ENCODE measurements at places on chromosomes 2 and 18.
A peak's percentile ranks its signal among the peaks of the same experiment; 100 is the strongest.

GRCh38 chr2:237727363-237727762, 71.2 kb upstream of the RBM44 start:
- DNase-seq = no peak

DNA sequence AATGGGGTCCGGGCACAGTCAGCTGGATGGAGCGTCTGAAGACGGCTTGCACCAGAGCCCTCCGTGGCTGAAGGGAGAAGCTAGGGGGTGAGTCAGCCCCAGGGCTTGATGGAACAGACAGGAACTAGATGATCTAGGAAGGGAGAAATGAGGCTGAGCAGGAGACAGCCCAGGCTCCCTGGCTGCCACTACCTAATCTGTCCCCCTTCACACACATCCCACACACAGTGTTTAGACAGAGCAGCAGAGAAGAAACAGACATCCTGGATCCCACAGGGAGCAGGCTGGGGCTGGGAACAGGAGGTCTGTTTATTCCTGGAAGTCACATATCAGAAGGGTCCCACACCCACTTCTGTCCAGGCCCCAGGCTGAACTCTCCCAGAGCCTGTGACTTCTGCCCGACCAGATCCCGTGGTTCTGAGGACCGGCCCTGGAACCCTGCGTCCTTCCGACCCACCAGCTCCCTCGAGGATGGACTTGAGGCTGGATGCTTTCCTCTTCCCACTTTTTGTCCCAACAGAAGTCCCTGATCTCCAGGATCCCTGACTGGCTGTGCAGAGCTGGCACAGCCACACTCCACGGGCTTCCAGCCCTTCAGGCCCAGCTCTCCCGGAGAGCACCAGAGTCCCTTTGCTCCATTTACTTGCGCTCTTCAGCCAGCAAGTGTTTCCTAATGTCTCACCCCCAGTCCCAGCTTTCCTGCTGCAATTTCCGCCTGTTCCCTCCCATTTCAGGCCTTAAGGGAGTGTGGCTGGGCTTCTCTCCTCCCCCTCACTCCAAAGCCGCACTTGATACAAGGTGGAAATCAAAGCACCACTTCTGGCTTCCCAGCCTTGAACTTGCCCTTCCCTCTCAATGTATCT, 1.5 kb upstream of the GPBAR1 start:
- peak; percentile 82 for DNase-seq

GRCh38 chr2:96526101-96526591, 10.4 kb upstream of the ARID5A start:
- DNase-seq = no peak

GRCh38 chr2:112829101-112829960, 7.2 kb downstream of the IL1B start:
- no peak for DNase-seq

- no peak for DNase-seq
These were observed 104.4 kb downstream of the GULP1 start for GRCh38 chr2:188395903-188396689.

GRCh38 chr2:29039718-29040480, 34.4 kb downstream of the PCARE start:
- peak; percentile 45 for DNase-seq

GRCh38 chr2:10521356-10522169, 73.4 kb upstream of the ODC1 start:
- DNase-seq = no peak

DNA sequence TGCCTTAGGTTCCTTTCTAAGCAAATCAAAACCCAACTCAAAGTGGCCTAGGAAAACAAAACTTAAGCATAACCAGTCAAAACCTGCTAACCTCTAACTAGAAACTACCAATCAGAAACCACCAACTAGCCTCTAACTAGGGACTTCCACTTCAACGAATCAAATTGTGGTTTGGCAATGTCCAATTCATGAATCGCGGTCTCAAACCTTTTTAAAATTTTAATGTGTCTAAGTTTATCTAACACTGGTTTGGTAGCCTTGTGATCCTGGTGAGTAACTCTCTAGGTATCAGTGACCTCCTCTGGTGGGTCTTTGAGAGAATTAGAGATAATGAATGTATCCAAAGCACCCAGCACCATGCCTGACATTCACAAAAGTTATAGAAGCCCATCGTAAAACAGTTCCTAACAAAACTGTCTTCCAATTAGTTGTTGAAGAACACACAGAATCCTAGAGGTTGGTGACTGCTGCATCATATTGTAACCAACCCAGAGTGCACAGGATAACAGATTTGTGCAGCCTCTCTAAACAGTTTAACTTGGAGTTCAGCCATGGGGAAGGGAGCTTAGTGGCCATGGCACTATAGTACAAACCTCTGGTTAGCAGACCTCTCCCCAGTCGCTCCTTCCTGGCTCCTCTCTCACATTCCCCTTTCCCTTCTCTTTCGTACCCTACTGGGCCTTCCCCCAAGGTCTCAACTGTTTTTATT, 45.2 kb upstream of the B3GNT2 start:
- DNase-seq = no peak

DNA sequence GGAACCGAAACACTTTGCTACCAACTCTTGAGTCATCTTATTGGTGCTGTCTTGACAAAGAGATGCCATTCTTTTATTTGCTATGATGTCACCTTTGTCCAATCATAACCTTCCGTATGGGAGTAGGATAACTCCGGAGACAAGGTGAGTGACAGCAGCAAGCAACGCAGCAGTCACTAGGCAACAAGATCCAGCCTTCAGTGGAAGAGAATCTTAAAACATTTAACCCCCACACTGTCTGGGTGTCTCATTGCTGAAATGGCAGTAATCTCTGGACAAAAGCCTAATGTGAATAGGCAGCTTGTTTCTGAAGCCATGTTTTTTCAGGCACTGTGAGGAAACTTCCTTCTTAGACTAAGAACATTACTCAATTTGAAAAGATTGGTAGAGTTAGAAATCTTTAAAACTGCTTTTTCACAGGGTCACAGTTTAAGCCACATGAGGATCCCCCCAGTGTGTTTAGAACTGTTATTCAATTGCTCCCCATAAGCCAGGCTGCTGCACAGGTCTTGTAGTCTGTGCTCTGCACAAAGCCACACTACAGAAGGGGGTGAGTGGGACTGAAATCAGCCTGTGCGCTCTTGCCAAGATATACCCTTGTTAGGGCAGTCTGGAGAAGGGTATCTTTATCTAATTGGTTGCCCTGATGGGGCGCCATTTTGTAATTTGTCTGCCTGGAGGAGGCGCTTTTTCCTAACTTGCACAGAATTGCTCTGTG, 131.5 kb upstream of the STON1 start:
- DNase-seq = no peak

GRCh38 chr2:98032086-98032485, 36.3 kb upstream of the TMEM131 start:
- DNase-seq = no peak

DNA sequence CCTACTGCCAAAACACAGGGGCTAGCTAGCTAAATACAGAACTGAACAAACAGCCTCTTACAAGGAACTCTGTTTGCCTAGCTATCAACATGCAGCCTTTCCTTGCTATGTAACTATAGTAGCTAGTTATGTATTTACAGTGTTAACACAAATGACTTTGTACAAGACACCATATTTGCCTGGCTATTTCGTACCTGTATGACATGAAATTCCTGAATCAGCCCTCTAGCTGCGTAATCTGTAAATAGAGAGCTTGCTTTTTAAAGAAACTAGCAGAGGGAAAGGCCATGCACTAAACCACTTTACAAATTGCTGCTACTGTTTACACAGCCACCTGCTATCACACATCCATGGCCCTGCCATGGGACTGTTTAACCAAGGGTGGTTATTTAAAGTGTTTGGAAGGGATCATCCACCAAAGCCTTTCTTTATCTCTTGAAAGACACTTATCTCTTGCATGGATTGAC, 248.7 kb downstream of the TFCP2L1 start:
- DNase-seq = no peak

- peak; percentile 32 for DNase-seq
These were observed 99.9 kb upstream of the FN1 start for GRCh38 chr2:215535741-215536140.
